Prostate gland (tissue), 2 donors: ENCODE measurements at places on chromosomes 1 and 21. TPM values are rescaled to one million over a fixed set of nuclear protein-coding genes. Genes with fewer than 3 reads are reported as not detected.
A peak's percentile ranks its signal among the peaks of the same experiment; 100 is the strongest.

The OR2G6 gene
- total RNA-seq: not detected

DNA sequence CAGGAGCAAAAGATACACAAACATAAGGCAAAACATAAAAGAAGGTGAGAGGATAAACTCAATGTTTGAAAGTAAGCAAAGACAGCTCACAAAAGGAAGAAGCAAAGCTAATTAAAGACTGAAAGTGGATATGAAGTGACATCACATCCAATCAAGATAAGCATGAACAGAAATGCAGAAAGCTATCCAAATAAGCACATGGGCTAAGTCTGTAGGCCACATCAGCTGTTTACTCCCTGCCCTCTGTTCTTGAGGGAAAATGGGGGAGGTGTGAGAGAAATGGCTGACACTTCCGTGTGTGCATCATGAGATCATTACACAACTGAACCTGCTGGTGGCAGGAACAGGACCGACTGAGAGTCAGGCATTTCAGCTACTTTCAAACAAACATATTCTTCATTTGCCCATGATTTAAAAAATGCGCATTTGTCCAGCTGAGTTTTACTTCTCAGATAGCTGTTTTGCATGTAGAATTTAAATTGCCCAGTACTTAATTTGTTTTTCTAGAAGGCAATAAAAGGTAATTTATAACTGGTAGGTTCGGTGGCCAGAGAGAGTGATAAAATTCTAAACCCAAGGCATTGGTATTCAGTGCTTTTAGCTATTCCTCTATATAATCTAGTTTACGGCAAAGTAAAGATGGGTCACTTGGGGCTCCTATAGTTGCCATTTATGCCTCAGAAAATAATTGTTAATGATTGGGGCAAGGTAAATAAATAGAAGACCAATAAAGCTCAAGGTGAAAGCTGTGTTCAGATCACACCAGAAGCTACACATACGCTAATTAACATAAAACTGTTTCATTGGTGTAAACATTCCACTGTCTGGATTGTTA is 27.2 kb upstream of the MAN1A2 start:
- peak; percentile 27 for DNase-seq

GRCh38 chr1:11990303-11991032 is 10.2 kb downstream of the MFN2 start:
- no peak for DNase-seq

DNA sequence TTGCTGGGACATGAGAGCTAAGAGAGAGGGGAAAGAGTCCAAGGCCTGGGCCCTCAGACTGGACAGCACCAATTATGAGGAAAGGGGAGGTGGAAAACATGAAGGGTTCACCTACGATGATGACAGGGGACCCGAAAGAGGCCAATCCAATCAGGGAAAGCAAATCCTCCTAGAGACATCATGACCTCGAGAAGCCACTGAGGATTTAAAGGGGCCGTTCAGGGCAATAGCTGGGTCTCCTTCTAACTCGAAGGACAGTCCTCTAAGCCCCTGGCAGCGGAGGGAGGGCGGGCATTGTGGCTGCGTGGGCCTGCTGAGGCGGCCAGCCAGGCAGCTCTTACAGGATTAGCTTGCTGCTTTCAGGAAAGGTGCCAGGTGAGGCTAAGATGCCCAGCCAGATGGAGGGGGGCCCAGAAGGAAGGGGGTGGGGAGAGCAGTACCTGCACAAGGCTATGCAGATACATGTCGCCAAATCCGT is 7.4 kb downstream of the MEF2D start:
- peak; percentile 84 for DNase-seq

DNA sequence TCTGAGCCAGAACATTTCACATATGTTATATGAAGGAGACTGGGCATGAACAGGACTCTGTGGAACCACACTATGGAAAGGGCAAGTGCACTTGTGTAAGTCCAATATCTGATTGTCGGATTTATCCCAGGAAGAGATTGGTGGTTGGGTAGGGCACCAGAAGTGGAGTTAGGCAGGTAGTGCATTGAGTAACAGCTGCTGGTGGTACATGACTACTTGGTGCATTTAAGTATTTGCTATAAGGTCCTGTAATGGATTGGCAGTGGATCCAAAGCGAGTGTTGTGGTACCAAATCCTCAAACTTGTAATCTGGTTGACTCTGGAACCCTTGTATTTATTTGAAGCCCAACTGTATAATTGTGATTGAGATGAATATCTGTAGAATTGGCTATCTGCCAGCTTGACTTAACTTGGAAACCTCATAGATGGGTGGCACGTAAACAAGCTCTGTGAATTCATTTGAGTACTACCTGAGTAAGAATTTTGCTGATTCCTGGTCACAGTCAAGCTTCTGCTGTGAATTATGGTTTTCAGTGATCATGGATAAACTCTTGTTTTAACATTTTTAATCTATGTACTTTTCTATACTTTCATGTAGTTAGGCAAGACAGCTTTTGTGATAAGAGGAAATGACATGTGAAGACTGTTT is 21.1 kb downstream of the UBAP2L start:
- no peak for DNase-seq

- no peak for DNase-seq
These were observed 22.8 kb upstream of the EFNA1 start for GRCh38 chr1:155104605-155105534.

The GSTM1 gene
- not detected for total RNA-seq

The FNDC5 gene
- 19.1 TPM for total RNA-seq

GRCh38 chr1:15627343-15627988 is 10.2 kb downstream of the DDI2 start:
- DNase-seq: no peak

- DNase-seq: peak; percentile 37
These were observed 238.0 kb upstream of the TMEM51 start for GRCh38 chr1:14915356-14916054.

The SPRR4 gene
- not detected for total RNA-seq

DNA sequence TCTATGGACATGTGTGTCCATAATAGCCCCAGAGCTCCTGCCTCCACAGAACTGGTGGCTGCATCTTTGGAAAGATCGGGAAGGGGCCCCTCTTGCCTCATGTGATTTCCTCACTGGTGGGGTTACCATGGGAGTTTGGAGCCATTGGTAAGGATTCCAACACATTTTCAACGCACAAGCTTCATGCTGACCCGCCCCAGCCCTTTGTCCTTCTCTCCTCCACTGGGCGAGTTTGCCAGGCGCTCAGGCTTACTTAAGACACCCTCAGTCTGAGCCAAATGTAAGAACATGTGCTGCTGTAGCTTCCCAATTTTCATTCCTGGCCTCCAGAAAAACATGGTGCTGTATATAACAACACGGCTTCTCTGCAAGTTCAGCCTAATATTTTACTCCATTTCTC is 72.4 kb downstream of the ATP5PO start:
- DNase-seq: no peak

DNA sequence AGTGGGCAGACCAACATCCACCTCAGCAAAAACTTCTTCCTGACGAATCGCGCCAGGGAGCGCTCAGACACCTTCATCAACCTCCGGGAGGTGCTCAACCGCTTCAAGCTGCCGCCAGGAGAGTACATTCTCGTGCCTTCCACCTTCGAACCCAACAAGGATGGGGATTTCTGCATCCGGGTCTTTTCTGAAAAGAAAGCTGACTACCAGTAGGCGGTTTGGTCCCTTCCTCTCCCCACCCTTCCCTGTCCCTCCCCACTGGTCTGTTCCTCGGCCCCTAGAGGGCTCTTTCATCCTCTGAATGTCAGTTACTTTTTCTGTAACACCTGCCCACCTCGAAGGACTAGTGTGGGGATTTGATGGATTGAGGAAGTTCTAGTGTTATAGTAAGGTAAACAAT is 46.9 kb downstream of the CAPN2 start:
- DNase-seq: no peak

GRCh38 chr1:75539230-75540116 is 71.4 kb downstream of the SLC44A5 start:
- DNase-seq: no peak

DNA sequence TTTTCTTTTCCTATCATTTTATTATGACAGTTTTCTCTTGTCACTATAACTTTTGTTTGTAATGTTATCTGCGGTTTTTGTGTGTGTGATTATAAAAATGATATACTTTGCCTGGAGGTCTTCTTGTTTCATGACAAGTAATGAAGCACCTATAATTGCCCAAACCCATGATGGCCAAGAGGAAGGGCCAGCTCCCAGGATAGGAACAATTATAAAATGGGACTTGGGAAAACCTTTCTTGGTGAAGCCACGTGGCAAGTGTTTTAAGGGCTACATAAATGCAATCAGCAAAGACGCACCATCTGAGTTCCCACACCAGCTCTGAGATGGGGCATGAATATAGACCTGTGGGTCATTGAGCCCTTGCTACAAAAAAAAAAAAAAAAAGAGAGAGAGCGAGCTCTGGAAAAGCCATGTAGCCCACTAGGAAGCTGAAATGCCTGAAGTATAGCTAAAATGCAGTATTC is 462.6 kb upstream of the RUNX1 start:
- DNase-seq: no peak

- no peak for DNase-seq
These were observed 41.6 kb downstream of the LAMC2 start for GRCh38 chr1:183227422-183228346.

DNA sequence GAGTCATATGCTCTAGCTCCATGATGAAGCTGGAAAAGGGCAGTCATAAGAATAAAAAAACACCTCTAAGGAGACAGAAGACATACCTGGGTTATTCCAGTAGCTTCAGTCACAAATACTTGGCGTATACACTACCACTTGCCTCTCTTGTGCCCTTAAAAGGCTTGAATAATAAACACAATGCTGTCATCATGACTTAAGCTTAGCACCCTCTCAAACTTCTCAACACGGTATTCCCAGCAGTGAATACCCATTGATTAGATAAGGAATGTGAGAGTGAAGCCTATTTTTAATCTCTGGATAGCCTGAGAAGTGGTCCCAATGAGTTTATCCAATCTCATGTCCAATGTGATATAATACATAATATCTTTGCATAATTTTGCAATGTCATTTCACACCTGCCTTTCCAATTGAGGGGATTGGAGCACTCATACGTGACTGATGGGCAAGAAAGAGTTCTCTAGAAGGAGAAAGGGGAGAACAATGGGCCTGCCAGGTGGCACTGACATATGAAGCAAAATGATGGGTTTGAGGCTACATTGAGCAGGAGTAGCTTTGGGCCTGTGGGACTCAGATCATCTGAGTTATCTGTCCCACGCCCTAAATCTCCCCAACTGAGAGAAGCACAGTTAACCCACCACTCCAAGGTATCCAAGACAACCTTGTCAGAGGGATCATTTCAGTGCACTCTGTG is 298.6 kb upstream of the DAB1 start:
- no peak for DNase-seq

- no peak for DNase-seq
These were observed 44.9 kb downstream of the ACTA1 start for GRCh38 chr1:229388897-229389580.

GRCh38 chr1:24486331-24487065 is 16.1 kb upstream of the RCAN3 start:
- no peak for DNase-seq

The SDC3 gene
- total RNA-seq: 25.5 TPM

- peak; percentile 10 for DNase-seq
These were observed 145.0 kb upstream of the ZC3H11B start for GRCh38 chr1:219757890-219758289.

The CNTN2 gene
- not detected for total RNA-seq

The XCL1 gene
- total RNA-seq: not detected

The PTGFR gene
- total RNA-seq: 0.46 TPM

The SDHC gene
- total RNA-seq: 107 TPM

- no peak for DNase-seq
These were observed 4.8 kb downstream of the PLA2G5 start for GRCh38 chr1:20074725-20075171.

- no peak for DNase-seq
These were observed 40.5 kb downstream of the AMY1C start for GRCh38 chr1:103790172-103790571.

GRCh38 chr21:31577271-31577670 is 82.2 kb upstream of the SOD1 start:
- DNase-seq: no peak

The RAB42 gene
- total RNA-seq: 1.9 TPM
